Activated CD8-positive, alpha-beta memory T cell treated with anti-CD3 and anti-CD28 coated beads for 1 hour (primary cell): ENCODE measurements at places on chromosomes 13 and 19.

- DNase-seq = no peak
Observed at GRCh38 chr19:2608602-2608922, 93.9 kb downstream of the GNG7 start.

- DNase-seq = no peak
Observed at GRCh38 chr13:43030548-43030947, 7.2 kb downstream of the DNAJC15 start.

GRCh38 chr19:1041835-1042685, 2.2 kb downstream of the ABCA7 start:
- DNase-seq = no peak

GRCh38 chr13:37446503-37446902, 152.1 kb downstream of the POSTN start:
- DNase-seq = no peak

- DNase-seq = no peak
Observed at GRCh38 chr13:44296856-44297255, 76.8 kb upstream of the SERP2 start.

GRCh38 chr13:27311518-27312210, 41.0 kb downstream of the RASL11A start:
- DNase-seq = no peak

- no peak for DNase-seq
Observed at GRCh38 chr19:30237140-30237539, 135.0 kb upstream of the ZNF536 start.

DNA sequence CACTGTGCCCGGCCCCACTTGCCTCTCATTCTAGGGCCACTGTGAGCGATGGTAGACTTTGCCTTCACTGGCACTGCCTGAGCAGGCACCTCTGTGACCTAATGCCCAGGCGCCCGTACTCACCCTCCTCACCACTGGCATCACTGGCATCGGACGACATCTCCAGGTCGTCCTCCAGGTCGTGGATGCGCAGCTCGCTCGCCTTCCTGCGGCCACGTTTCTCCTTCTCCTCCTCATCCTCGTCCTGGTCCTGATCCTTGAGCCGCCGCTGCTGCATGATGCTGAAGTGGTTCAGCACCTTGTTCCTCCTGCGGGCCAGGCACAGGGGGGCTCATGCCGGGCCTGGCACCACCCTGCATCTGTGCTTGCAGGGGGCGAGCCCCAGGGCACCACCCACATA, 7.5 kb upstream of the PSPN start:
- DNase-seq = no peak

DNA sequence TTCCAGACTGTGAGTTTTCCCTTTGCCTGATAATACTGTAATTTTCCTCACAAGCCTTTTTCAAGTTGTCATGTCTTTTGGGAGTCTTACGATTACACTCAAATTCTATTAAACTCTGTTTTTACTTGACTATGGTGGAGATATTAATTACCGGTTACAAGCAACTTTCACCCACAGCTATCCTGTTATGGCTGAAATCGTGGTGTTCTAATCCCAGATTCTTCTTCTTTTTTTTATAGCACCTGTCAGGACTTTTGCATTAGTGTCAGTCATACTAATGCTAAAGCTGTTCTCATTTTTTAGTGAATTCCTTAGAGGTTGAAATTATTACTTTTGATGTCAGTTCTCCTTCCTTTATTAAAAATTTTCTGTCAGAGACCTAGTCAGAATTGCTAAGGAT, 187.8 kb upstream of the CSNK1A1L start:
- no peak for DNase-seq

DNA sequence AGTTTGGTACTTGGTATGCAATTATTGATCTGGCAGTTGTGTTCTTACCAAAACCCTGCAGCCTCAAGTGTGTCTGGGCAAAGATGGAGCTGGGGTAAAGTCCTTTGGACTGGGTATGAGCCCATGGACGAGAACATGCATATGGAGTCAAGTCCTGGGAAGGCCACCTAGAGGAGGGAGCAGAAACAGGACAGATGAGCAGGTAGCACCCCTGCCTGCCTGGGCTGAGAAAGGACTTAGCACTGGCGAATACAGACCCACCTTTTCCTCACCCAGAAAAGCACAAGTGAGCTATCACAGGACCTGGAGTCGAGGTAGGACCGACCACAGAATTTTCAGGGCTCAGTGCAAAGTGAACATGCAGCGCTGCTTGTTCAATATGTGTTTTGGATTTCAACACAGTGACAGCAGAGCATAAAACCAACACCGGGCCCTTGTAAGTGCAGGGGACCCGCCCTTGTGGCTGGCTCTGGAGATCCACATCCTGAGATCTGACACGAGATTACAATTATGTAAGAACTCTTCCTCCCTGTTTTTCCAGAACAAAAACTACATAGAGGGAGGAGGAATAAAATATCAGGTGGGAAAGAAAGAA, 25.9 kb downstream of the IGFL2 start:
- no peak for DNase-seq

- peak; percentile 14 for DNase-seq
Observed at GRCh38 chr13:40148101-40148500, 492.6 kb downstream of the COG6 start.

GRCh38 chr13:31957772-31958171, 73.8 kb upstream of the FRY start:
- no peak for DNase-seq

GRCh38 chr19:46413262-46414031, at the start of gene CCDC8:
Gene CCDC8 (minus strand): TSS chr19:46413564. CDS start chr19:46412810, 754 bp downstream.
- no peak for DNase-seq

DNA sequence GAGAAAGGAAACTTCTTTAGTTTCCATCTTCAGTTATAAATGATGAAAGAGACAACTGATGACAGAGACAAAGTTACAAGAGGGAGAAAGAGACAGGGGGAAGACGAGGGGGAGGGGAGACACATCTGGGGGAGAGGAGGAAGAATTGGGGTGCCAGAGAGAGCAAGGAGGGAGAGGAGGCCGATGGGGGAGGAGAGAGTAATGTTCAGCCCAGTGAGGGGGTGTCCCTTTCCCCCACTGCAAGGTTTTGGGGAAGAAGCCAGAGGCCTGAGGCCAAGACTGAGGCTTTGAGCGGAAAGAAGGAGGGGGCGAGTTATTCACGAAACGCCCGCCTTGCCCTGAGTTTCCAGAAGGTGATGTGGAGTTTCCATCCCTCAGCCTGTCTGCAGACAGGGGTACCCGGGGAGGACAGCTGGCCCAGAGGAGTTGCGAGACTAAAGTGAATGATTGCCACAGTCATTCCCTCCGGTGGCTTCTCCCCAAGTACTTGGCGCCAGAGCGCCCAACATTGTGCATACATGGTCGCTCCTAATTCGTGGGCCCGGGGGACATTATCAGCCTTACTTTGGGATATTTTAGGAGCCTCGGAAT, 558 bp upstream of the PPAN start:
- peak; percentile 71 for DNase-seq

GRCh38 chr19:44951179-44952159, 3.7 kb upstream of the CLPTM1 start:
- DNase-seq = peak; percentile 17

GRCh38 chr19:17243830-17244617, 1.7 kb downstream of the NR2F6 start:
- no peak for DNase-seq

- peak; percentile 39 for DNase-seq
Observed at GRCh38 chr19:17448131-17448967, at the start of gene TMEM221. Gene TMEM221 (minus strand): TSS chr19:17448668. CDS start chr19:17448462, 206 bp downstream.

DNA sequence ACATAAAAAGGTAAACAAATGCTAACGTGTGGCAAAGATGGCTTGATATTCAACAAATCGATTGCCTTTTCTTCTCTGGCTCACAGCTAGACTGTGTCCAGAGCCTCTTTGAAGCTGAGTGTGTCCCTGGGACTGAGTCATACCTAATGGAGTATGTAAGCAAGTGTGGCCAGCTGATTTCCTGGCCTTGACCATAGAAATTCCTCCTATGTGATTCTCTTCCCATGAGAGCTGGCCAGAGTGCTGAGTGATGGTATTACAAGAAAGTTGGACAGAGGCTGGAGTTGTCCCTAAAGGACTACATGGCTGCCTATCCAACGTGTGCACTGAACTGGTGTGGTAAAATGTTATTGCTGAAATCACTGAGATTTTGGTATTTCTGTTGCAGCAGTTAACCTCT, 320.1 kb upstream of the SLC10A2 start:
- DNase-seq = no peak

DNA sequence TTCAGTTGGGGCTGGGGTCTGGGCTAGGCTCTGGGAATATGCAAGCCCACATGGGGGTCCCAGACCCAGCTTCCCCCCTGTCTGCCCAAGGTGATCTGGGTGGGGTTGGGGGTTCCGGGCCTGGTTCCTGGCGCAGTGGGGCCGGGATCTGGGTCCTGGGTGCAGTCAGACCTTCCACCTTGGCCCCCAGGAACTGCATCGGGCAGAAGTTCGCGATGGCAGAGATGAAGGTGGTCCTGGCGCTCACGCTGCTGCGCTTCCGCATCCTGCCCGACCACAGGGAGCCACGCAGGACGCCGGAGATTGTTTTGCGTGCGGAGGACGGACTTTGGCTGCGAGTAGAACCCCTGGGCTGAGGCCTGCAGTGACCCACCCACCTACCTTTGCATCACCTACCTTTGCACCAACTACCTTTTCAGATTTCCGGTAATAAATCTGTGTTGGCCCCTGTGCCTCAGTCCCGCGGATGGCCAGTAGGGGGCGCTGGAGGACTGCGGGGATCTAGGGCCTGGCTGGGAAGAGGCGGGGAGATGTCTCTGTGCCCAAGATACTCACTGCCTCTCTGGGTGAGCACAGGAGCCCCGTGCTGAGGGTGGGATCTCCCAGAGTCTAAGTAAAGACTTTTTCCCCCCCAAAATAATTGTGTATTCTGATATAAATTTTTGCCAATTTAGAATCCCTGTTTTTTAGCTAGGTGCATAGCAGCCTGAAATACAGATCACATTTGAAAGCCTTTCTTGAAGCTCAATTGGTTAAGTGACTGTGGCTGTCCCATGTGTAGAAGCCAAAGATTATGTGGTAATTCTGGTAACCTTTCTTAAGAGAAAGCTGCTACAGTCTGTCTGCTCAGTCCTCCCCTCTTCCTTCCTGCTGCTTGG, 11.5 kb upstream of the CYP4F3 start:
- peak; percentile 78 for DNase-seq

- no peak for DNase-seq
Observed at GRCh38 chr13:40103864-40104263, 448.4 kb downstream of the COG6 start.

DNA sequence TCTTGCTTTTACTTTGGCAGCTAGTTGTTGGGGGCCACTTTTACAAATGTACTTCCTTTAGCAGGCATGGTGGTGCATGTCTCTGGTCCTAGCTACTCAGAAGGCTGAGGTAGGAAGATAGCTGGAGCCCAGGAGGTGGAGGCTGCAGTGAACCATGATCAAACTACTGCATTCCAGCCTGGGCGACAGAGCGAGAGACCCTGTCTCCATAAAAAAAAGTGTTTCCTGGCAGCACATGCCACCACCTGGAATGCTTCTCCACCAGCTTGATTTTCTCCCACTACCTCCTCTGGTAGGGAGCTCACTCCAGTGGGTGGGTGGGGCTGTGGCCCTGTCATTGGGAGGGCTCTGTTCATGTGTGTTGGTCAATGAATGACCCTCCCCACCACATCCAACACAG, 12.5 kb downstream of the FZR1 start:
- DNase-seq = no peak

DNA sequence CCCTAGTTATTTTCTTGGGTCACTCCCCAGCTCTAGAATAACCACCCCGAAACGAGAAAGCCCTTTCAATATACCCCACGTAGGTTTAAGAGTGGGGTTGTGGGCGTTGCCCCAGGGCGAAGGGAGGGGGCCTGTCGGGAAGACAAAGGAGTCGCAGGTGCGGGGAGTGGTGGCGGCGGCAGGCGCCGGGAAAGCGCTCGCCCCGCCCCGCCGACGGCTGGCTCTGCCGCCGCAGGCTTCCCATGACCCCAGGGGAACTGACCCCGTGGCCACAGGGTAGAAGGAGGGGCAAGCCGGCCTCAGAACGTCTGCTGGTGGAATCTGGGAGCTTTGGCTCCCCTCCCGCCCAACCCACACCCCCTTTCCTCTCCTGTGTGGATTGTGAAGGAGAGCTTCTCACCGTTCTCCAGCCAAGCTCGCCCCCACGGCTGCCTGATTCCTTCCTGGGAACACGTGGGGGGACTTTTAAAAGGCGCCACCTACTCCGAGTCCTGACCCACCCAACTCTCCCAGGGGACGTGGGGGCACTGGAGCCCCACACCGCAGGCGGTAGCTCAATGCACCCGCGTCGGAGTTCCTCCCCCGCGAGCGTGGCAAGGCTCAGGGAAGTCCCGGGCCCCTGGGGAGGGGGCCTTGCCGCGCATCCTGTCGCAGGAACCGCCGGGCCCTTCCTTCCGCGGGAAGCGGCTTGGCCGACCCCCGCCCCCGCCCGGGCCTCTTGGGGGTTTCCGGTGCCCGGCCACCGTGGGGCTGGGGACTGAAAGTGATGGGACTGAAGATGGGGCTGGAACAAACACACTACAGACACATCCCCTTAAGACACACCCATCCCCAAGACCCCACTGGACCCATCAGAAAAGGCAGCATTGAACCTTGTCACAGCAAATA, 5.5 kb downstream of the IER2 start:
- no peak for DNase-seq

DNA sequence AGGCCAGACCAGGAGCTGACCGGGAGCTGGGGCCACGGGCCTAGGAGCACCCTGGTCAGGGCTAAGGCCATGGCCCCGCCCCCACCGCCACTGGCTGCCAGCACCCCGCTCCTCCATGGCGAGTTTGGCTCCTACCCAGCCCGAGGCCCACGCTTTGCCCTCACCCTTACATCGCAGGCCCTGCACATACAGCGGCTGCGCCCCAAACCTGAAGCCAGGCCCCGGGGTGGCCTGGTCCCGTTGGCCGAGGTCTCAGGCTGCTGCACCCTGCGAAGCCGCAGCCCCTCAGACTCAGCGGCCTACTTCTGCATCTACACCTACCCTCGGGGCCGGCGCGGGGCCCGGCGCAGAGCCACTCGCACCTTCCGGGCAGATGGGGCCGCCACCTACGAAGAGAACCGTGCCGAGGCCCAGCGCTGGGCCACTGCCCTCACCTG, 6.6 kb downstream of the SPHK2 start:
- no peak for DNase-seq

DNA sequence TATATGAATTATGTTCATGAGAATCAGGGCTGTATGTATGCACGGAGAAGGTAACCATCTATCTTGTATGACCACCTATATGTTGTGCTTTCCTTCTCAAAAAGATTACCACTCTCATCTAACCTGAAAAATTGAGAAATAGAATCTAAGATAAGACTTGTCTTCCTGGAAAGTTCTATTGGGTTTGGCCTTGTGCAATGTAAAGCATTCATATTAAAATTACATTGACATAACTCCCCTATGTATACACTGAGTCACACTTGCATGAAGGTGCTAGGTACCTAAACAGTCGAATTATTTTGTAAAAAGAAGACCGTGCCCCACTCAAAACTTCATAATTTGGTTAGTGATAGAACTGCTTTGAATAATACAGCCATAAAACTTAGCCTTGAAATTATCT, 54.5 kb upstream of the RFXAP start:
- DNase-seq = no peak
